ENCODE measurements at places on chromosomes 12 and 14. TPM values are rescaled to one million over a fixed set of nuclear protein-coding genes. Genes with fewer than 3 reads are reported as not detected.
A peak's percentile ranks its signal among the peaks of the same experiment; 100 is the strongest.

SELPLG gene
- 1.2 TPM for total RNA-seq

GRCh38 chr12:2666411-2666810 is 128.4 kb upstream of the FKBP4 start:
- no peaks in the 10 kb centered on the region for H3K36me3 ChIP-seq
- H3K4me3 ChIP-seq: no peak overlapping the region
- H3K4me1 ChIP-seq: no peaks in the 10 kb centered on the region
- DNase-seq: no peak

CACNA1C gene
- total RNA-seq: not detected

- peak overlapping the region; percentile 85 for H3K27ac ChIP-seq
- peak; percentile 70 for DNase-seq
- peak overlapping the region; percentile 86 for H3K4me3 ChIP-seq
Measured at GRCh38 chr12:2893007-2893406, 2.3 kb downstream of the TULP3 start.

GRCh38 chr14:99473458-99473857 is 7.2 kb downstream of the SETD3 start:
- no peak overlapping the region for H3K4me3 ChIP-seq
- no peak overlapping the region for H3K27ac ChIP-seq
- H3K36me3 ChIP-seq: no peaks in the 10 kb centered on the region

PTMS gene
- 242 TPM for total RNA-seq

SLC10A1 gene
- total RNA-seq: not detected

- no peaks in the 10 kb centered on the region for H3K27me3 ChIP-seq
- peaks cover 19% of the 10 kb centered on the region for H3K4me1 ChIP-seq
- H3K27ac ChIP-seq: peak overlapping the region; percentile 31
- no peak overlapping the region for H3K4me3 ChIP-seq
- H3K36me3 ChIP-seq: peaks cover 10% of the 10 kb centered on the region
Measured at GRCh38 chr12:11717519-11717961, 68.1 kb downstream of the ETV6 start.

MYF6 gene
- not detected for total RNA-seq

- H3K27ac ChIP-seq: no peak overlapping the region
- H3K4me3 ChIP-seq: no peak overlapping the region
- H3K36me3 ChIP-seq: no peaks in the 10 kb centered on the region
- no peaks in the 10 kb centered on the region for H3K27me3 ChIP-seq
- peak; percentile 68 for DNase-seq
- peaks cover 15% of the 10 kb centered on the region for H3K4me1 ChIP-seq
Measured at GRCh38 chr12:47770086-47770726, 2.8 kb upstream of the SLC48A1 start.

GRCh38 chr12:13595536-13596443 is 385.6 kb downstream of the GRIN2B start:
- no peaks in the 10 kb centered on the region for H3K36me3 ChIP-seq
- H3K27ac ChIP-seq: no peak overlapping the region
- no peak overlapping the region for H3K4me3 ChIP-seq
- H3K4me1 ChIP-seq: no peaks in the 10 kb centered on the region
- peak; percentile 27 for DNase-seq
- H3K27me3 ChIP-seq: no peaks in the 10 kb centered on the region

DNA sequence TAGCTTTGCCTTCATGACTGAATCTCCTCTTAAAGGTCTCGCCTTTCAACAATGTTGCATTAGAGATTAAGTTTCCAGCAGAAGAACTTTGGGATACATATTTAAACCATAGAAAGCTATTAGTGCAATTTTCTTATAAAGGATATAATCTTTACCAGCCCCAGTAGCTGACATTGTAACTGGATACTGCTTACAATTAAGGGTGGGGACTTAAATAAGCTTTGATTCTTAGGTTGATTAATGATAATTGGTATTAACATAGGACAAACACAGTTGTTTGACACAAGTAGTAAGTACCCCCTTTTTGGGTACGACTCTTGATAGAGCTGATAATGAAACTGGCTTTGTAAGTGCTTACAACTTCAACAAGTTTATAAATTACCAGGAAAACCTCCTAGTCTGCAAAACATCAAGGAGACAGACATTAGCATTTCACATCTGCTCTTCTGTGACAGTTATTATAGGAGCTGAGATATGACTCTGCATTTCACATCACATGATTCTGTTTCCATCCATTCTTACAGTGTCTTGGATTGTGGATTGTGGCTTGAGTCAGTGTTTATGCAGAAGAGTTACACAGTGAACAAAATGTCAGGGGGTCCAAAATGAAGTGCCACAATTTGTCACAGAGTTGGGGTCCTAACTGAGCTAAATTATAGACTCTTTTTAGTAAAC is 249.1 kb upstream of the E2F7 start:
- no peaks in the 10 kb centered on the region for H3K36me3 ChIP-seq
- no peaks in the 10 kb centered on the region for H3K4me1 ChIP-seq
- no peak overlapping the region for H3K4me3 ChIP-seq
- H3K27me3 ChIP-seq: no peaks in the 10 kb centered on the region

GRCh38 chr12:58741226-58741625 is 179.1 kb downstream of the LRIG3 start:
- DNase-seq: no peak
- no peak overlapping the region for H3K27ac ChIP-seq
- no peaks in the 10 kb centered on the region for H3K27me3 ChIP-seq
- H3K4me3 ChIP-seq: no peak overlapping the region

- no peaks in the 10 kb centered on the region for H3K36me3 ChIP-seq
- no peak overlapping the region for H3K27ac ChIP-seq
- H3K27me3 ChIP-seq: peaks cover 40% of the 10 kb centered on the region
- no peak overlapping the region for H3K4me3 ChIP-seq
Measured at GRCh38 chr12:115857160-115857920, 420.2 kb downstream of the MED13L start.

GRCh38 chr14:64983439-64984310 is 3.0 kb upstream of the FNTB start:
- peaks cover 12% of the 10 kb centered on the region for H3K36me3 ChIP-seq
- H3K4me1 ChIP-seq: peaks cover 10% of the 10 kb centered on the region
- DNase-seq: peak; percentile 66
- peaks cover 12% of the 10 kb centered on the region for H3K27me3 ChIP-seq
- H3K4me3 ChIP-seq: peak overlapping the region; percentile 65

PTPRR gene
- total RNA-seq: not detected

RPGRIP1 gene
- not detected for total RNA-seq

PAX9 gene
- 5.5 TPM for total RNA-seq

GDF3 gene
- total RNA-seq: not detected

IL23A gene
- total RNA-seq: 0.61 TPM

GPD1 gene
- total RNA-seq: 0.37 TPM

DNA sequence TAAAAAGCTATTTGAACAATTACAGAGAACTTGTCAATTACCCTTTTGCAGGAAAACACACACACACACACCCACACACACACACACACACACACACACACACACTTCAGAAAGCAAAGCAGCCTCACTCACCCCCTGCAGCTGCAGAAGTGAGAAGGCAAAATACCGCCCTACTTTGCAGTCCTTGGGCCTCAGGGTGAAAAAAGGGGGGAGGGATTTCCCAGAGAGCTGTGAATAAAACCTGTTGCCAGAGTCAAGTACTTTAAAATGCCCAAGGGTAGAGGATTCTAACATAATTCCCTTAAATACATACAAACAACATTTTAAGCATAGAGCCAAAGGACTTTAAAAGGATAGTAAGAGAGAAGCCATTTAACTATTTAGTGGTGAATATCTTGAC is 285.9 kb downstream of the MDGA2 start:
- H3K4me3 ChIP-seq: no peak overlapping the region
- peaks cover 71% of the 10 kb centered on the region for H3K27me3 ChIP-seq
- no peak for DNase-seq
- no peak overlapping the region for H3K27ac ChIP-seq
- no peaks in the 10 kb centered on the region for H3K4me1 ChIP-seq
- H3K36me3 ChIP-seq: no peaks in the 10 kb centered on the region

DNA sequence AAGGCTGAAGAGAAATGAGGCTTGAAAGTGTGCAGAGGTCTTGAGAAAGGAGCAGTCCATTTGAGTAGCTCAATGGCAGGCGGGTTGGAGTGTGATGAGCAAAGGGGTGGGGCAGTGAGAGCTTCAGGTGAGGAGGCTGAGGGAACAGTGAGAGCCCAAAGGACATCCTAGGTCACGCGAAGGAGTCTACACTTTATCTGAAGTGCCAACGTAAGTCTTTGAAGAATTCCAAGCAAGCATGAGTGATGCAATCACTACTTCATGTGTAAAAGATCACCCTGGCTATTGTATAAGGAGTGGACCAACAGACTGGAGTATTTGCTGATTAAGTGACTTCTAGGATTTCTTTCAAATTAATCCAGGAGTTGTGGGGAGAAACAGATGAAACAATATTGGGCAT is 159.9 kb upstream of the HIF1A start:
- no peak for DNase-seq
- H3K4me3 ChIP-seq: no peak overlapping the region
- peaks cover 44% of the 10 kb centered on the region for H3K4me1 ChIP-seq
- no peaks in the 10 kb centered on the region for H3K27me3 ChIP-seq

NID2 gene
- total RNA-seq: not detected

DNA sequence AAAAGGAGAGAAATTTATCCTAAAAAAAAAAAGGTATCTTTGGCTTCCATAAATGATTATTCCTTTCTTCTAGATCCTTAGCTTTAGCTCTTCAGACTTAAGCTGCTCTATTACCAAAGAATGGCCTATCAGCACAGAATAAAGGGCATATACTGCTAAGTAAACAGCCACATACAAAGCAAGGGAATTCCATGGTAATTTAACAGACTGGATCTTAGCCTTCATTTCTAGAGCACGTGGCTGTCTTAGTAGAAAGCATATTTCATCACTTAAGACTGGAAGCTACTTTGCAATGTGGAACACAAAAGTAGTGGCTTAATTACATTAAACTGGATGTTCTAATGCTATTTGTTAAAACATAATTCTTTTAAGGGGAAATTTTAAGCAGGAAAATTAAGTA is 23.1 kb downstream of the TMED10 start:
- peaks cover 53% of the 10 kb centered on the region for H3K36me3 ChIP-seq
- peak overlapping the region; percentile 91 for H3K27ac ChIP-seq
- H3K4me1 ChIP-seq: peaks cover 41% of the 10 kb centered on the region

- H3K4me1 ChIP-seq: peaks cover 32% of the 10 kb centered on the region
- peak overlapping the region; percentile 90 for H3K27ac ChIP-seq
- DNase-seq: peak; percentile 97
- H3K27me3 ChIP-seq: no peaks in the 10 kb centered on the region
- no peaks in the 10 kb centered on the region for H3K36me3 ChIP-seq
Measured at GRCh38 chr12:42698213-42698612, 108.7 kb upstream of the PRICKLE1 start.

DNA sequence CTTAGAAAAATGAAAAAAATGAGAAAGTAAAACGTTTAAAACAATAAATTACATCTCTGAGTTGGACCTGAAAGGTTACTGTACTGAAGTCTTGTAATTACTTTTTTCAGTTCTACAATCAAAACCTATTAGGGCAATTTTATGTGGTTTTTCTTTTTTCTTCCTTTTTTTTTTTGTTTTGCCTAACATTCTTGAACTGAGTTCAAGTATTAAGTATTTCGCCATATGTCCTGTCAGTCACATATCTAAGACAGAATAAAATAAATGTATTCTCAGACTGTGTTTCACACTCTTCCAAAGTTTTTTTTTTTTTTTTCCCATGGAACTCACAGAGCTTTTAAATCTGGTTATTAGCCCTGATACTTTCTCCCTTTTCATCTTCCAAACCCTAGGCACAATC is 172.0 kb downstream of the BCAT1 start:
- no peak overlapping the region for H3K27ac ChIP-seq
- H3K36me3 ChIP-seq: no peaks in the 10 kb centered on the region
- no peak overlapping the region for H3K4me3 ChIP-seq

- H3K36me3 ChIP-seq: no peaks in the 10 kb centered on the region
- DNase-seq: no peak
- H3K27me3 ChIP-seq: no peaks in the 10 kb centered on the region
- H3K4me3 ChIP-seq: no peak overlapping the region
- no peak overlapping the region for H3K27ac ChIP-seq
- peaks cover 6% of the 10 kb centered on the region for H3K4me1 ChIP-seq
Measured at GRCh38 chr12:25887367-25887766, 71.1 kb upstream of the RASSF8 start.

- H3K36me3 ChIP-seq: peaks cover 60% of the 10 kb centered on the region
- peak; percentile 92 for DNase-seq
- H3K4me1 ChIP-seq: peaks cover 19% of the 10 kb centered on the region
- H3K27ac ChIP-seq: peak overlapping the region; percentile 81
- H3K4me3 ChIP-seq: peak overlapping the region; percentile 42
- H3K27me3 ChIP-seq: no peaks in the 10 kb centered on the region
Measured at GRCh38 chr12:49750027-49750995, 9.0 kb downstream of the TMBIM6 start.

PTPRO gene
- total RNA-seq: 0.74 TPM

DNA sequence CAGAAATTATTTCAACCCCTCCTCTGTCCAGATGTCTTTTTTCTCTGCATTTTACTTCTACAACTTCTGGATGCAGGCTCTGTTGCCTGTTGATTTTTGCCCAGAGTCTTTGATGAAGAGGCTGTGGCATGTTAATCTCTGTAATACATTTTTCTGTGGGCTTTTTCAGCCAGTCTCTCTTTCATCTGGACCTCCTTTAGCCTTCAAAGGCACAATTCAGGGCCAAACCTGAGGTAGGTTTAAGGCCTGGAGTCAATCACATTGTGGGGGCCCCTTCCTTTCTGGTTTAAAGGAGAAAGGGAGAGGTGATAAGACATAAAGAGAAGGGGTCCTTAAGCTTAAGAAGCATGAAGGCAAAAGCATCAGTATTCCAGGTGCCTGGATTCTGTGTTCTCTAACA is 553.7 kb downstream of the FLRT2 start:
- no peak for DNase-seq
- H3K27me3 ChIP-seq: no peaks in the 10 kb centered on the region
- H3K36me3 ChIP-seq: no peaks in the 10 kb centered on the region
- H3K27ac ChIP-seq: no peak overlapping the region

PALS1 gene
- 19.1 TPM for total RNA-seq

DNA sequence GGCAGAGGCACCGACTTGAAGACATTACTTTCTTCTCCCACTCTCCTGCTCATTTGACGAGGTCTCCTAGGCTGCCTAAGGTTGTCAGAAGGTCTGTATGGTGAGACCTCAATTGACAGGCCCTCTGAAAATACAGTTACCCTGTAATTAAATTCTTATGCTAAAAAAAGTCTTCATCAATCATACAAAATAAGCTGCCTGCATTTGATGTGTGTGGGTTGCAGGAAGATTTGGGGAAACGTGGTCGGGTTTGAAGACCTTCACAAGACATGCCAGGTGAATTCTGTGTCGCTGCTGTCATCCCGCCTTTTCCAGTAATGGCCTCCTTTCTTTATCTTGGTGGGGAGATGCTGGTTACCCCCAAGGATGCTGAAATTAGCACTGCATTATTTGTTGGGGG is 299.4 kb downstream of the CACNA1C start:
- no peak overlapping the region for H3K4me3 ChIP-seq
- peaks cover 51% of the 10 kb centered on the region for H3K27me3 ChIP-seq
- no peaks in the 10 kb centered on the region for H3K4me1 ChIP-seq
- H3K36me3 ChIP-seq: no peaks in the 10 kb centered on the region

- H3K4me1 ChIP-seq: peaks cover 7% of the 10 kb centered on the region
- H3K36me3 ChIP-seq: no peaks in the 10 kb centered on the region
- peak; percentile 24 for DNase-seq
- H3K27me3 ChIP-seq: no peaks in the 10 kb centered on the region
- peak overlapping the region; percentile 49 for H3K27ac ChIP-seq
Measured at GRCh38 chr14:20413744-20414082, 412 bp upstream of the TEP1 start.

GRCh38 chr12:67112586-67112985 is 156.6 kb upstream of the CAND1 start:
- no peaks in the 10 kb centered on the region for H3K36me3 ChIP-seq
- H3K27ac ChIP-seq: no peak overlapping the region
- no peak overlapping the region for H3K4me3 ChIP-seq
- DNase-seq: no peak
- H3K4me1 ChIP-seq: no peaks in the 10 kb centered on the region
- no peaks in the 10 kb centered on the region for H3K27me3 ChIP-seq

VDR gene
- total RNA-seq: 23.4 TPM

BHLHE41 gene
- 3.4 TPM for total RNA-seq

- no peaks in the 10 kb centered on the region for H3K27me3 ChIP-seq
- peaks cover 10% of the 10 kb centered on the region for H3K4me1 ChIP-seq
- peak; percentile 92 for DNase-seq
- peak overlapping the region; percentile 78 for H3K27ac ChIP-seq
- H3K4me3 ChIP-seq: no peak overlapping the region
Measured at GRCh38 chr12:123126294-123127181, 24.4 kb downstream of the PITPNM2 start.
